ENCODE measurements at places on chromosomes 13 and 19.

DNA sequence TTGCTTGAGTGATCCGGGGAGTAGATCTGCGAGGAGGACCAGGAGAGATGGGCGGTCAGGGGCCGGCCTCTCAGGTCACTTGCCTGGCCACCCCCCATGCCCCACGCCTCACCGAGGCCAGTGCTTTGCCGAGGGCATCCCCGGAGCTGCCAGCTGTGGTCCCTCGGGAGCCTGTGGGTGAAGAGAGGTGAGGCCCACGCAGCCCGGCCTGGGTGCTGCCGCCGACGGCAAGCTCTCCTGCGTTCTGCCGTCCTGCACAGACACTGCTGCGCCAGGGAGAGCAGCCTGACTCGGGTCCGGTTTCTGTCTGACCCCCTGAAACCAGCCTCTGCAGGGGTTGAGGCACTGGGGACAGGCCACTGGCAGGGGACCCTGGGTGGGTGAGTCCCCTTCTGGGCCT lies 15.8 kb upstream of the UQCR11 start:
- no peak for DNase-seq

DNA sequence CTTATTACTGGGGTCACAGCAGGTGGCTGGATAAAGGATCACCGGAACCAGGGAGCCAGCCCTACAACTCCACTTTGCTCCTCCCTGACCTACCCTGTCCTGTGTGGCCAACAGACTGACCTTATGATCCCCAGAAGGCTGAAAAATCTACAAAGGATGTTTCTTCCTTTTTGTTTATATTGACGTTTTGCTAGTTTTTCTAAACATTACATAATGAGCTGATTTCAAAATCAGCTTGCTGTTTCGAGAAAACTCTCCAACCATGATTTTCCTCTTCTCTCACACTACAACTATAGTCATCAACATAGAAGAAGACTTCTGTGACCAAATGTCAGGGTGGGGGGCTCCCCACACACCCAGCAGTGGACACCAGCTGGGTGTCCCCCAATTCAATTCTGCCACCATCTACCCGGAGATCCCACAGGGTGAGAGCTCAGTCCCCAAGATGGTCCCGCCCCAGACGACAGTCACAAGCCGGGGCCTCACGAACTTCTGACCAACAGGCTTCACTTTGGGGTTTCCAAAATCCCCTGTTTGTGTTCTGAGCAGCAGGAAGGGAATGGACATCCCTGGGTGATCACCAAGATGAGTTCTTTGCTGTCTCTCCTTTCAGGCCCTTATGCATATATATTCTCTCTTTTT lies 35.0 kb downstream of the ZNF536 start:
- DNase-seq: no peak

GRCh38 chr19:54325631-54326030 lies 12.7 kb upstream of the LILRA5 start:
- no peak for DNase-seq

DNA sequence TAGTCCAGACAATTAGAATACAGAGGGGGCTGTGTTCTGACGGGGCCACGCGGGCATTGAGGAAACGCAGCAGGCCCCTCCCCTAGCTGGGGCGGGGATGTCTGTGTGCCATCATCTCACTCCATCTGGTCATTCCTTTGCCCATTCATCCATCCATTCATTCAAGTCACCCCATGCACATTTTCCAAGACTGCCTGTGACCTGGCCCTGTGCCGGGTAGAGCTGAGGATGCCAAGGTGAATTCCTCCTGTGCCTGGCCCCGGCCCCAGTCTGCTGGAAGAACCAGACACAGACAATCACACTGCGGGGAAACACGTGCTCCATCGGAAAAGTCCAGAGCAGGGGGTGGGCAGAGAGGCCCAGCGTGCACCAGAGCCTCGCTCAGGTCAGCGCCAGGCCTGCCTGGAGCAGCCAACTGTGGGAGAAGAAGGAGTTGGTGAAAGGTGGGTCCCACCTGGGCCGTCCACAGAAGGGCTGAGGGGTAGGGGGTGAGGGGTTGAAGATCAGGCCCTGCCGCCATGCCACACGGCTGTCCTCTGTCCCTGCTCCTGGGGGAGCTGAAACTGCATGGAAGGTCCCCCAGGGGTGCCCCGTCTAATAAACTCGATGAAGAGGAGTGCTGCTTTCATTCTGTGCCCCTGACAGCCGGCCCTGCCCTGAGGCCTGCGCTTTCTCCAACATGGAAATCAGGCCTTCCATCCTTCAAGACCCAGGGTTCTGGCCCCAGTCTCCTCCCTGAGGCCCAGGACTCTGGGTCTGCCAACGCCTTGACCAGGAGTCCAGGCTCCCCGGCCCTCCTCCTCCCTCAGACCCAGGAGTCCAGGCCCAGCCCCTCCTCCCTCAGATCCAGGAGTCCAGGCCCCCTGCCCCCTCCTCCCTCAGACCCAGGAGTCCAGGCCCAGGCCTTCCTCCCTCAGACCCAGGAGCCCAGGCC lies 1.6 kb upstream of the CACNG6 start:
- DNase-seq: no peak

DNA sequence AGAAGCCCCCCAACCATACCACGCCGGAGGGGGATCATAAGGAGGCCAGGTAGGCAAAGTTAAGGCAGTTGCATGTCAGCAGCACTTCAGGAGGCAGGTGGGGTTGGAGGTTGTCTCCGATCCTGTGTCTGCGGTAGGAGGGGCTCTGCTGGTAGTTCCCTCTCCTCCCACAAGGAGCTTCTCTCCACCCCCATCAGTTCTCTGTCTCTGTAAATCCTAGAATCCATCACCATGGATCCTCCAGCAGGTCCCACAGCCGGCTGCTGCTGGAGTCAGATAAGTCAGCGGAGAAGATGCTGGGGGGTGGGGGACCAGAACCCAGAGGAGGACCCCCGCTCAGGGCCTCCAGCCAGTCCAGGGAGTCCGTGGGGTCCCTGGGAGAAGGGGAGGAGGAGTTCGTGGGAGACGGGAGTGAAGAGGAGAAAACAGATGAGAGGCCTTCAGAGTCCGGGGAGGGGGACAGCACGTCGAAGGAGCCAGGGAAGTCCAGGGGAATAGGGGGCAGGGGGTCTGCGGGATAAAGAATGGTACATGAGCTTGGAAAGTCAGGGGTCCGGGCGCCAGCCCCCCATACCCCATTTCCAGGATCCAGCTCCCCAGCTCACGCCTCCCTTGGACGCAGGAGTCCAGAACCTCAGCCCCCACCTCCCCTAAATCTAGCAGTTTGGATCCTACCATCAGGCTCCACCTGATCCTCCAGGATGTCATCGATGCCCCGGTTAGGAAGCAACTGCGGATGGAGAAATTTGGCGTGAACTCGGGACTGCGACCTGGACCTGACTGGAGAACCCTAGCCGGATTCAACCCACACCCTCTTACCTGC lies 6.3 kb downstream of the MAMSTR start:
- no peak for DNase-seq

- DNase-seq: no peak
Observed at GRCh38 chr13:39859898-39860297, 204.4 kb downstream of the COG6 start.

DNA sequence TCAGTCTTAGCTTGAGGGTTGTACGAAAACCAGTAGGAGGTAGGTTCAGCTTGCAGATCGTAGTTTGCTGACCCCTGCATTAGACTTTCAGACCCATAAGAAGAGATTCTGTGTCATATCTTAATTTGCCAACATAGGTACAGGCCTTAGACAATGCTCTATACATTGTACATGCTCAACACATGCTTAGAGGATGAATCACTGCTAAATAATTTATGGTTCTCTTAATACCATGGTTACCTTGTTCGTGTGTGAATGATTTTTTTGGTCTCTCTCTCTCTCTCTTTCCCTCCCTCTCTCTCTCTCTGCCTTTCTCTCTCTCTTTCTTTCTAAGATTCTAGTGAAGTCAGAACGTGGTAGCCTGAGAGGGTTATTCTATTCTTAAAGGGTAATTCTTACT lies 112.2 kb downstream of the FGF14 start:
- DNase-seq: no peak

DNA sequence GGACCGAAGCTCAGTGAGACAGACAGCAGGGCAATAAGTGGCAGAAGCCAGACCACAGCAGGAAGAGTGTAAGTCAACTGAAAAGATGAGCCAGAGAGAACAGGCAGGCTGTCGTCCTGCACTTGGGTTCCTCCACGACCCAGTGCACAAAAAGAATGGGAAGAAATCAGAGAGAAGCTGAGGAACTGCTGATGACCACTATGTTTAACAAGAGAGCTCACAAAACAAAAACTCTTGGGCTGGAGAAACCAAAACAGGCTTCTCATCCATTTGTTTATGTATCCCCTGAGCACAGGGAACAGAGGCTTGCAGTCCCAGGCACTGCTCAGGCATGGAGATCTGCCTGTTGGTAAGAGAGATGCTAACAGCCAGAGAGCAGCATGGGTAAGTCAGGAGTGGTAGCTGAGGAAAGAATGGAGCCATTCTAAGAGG lies 14.0 kb downstream of the AKAP8L start:
- no peak for DNase-seq

DNA sequence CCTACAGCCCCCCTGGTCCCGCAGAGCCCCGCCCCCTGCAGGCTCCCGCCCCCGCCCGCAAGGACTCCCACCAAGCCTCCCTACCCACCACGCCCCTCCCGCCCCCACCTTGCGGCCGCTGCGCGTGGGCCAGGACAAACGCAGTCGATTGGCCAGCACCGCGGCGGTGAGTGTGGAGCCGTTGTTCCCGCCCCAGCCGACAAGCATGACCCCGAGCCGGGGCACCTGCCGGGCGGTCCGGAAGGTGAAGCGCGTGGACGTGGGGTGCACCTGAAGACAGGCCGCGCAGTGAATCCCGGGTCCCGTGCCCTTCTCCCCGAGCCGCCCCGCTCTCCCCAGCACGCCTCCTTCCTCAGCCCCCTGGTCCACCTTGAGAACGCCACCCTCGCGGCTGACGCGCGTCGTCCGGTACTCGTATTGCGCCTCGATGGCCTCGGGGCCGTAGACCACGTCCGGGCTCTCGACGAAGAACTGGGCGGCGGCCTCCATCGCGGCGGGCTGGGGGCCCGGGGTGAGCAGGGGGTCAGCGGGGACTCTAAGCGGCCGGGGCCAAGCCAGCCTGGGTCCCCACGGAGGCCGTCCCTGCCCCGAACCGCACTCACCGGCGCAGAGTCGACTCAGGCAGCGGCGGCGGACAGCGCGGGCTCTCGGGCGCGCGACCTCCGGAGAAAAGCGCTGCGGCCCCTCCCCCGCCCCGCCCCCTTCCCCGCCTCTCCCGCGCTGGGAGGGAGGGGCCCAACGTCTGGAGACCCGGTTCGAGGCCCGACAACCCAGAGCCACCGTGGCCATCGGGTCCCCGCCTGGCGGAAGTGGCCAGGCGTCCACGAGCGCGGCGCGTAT lies at the start of gene ISYNA1:
TSS of gene ISYNA1 (minus strand) at position 643 of the 840 bp plus-strand sequence. CDS start at position 489, 154 bp downstream.
- peak; percentile 29 for DNase-seq

- no peak for DNase-seq
Observed at GRCh38 chr13:47897411-47898050, 103.5 kb downstream of the SUCLA2 start.

- no peak for DNase-seq
Observed at GRCh38 chr13:26623125-26623524, 65.6 kb downstream of the WASF3 start.

- DNase-seq: no peak
Observed at GRCh38 chr19:1445932-1446712, 3.8 kb upstream of the APC2 start.

DNA sequence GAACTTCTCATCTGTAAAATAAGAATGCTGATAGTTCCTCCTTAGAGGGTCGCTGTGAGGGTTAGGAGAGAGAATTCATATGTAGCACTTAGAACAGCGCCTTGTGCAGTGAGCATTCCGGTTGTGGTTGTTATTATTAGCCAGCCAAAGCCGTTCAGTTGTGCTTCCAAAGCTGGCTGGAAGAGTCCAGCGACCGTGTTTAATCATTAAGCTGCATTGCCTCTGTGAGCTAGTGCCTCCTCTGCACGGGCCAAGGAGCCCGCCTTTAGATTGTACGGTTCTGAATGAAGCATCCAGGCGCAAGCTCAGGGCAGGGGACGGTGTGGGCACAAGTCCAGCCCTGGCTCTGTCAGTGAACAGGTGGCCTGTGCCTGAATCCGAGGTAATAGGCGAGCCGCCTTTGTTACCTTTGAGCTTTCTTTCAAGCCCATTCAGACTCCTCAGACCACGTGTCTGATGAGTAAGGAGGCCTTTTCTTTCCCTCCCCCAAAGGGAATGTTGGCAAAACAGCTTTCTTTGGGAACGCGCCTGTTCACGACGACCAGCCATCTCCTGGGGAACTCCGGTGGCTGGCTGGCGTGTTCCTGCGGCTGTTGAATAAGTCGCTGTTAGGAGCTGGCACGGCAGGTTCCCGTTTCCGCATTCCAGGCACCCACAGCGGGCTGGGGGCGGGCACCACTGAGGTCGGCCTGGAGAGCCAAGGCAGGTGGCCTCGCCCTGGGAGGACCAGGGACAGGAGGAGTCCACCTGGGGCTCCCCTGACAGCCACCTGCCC lies 25.1 kb downstream of the SIPA1L3 start:
- no peak for DNase-seq

DNA sequence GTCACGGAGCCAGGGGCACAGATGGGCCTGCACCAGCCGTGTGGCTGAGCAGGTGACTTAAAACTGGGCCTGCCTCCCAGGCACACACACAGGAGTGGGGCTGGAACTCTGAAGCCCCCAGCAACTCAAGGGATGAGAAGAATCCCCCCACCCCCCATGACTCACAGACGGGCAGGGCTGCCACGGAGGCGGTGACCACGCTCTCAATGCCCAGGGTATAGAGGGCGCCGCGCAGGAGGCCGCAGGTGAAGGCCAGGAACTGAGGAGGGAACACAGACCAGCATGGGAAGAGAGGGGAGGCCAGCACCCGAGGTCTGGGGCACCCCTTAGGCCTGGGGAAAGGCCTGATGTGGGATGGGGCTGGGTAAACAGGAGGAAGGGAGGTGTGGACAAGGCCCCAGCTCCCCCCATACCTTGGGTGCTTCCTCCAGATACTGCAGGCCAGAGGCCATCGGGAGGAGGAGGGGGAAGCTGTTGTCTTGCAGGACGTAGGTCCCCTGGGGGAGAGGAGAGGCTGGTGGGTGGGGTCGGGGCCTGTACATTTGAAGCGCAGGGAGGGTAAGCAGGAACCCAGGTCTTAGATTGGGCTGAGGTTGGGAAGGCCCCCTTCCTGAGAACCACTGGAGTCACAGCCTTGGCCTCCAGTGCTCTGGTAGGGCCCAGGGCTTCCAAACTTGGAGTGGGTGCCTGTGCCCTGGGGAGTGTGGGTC lies 3.1 kb upstream of the NKPD1 start:
- no peak for DNase-seq

- no peak for DNase-seq
Observed at GRCh38 chr13:99486996-99487395, 14.3 kb upstream of the TM9SF2 start.

DNA sequence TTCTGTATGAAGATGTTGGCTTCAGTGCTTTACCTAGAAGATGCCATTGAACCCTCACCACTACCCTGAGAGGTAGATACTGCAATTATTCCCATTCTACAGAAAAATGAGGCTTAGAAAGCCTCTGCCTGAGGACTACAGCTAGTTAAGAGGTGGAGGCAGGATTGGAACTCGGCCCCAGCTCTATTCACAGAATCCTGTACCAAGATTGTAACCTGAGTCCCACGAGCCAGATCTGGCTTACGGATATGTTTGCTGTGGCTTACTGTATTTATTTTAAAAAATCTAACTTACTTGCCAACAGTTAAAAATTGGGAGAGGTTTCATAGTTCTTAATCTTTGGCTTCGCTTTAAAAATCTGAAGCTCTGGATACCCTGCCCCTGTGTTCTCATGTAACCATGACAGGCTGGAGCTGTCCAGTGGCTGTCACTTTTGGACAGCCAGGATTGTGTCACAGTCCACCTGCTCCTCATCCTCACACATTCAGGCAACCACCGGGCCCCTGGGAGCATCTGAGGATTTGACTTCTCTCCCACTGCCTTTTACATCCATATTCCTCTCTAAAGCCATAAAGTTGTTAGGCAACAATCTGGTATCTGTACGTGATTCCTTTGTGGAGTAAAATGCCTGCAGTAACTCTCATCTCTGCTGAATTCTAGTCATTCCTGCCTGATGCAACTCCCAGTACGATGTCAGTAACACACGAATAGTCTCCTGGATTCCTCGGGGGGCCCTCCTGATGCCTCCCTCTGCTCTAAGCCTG lies 160.8 kb upstream of the SERP2 start:
- no peak for DNase-seq
